Left renal cortex interstitium (tissue), 4 donors: ENCODE measurements at places on chromosomes 4 and X.

- no peak for DNase-seq
Measured at GRCh38 chrX:52277666-52278065, 91.2 kb upstream of the XAGE2 start.

DNA sequence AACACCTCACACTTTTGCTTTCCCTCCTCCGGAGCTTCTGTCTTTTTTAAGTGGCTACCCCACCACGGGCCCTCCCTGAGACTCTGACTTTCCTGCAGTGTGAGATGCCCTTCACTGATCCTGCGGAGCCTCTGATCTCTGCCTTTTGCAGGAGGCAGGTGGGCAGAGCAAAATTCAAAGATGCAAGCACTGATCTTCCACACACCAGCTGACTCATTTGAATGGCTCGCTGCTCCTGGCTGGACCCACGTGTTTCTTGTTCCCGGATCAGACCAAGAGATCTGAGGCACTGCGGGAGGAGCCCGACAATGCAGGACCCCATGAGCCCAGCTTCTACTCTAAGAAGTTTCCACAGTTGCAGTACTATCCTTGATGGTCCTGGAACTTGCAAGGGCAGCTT, 1607.9 kb upstream of the TENM3 start:
- DNase-seq, result no peak

GRCh38 chr4:183348706-183349659, 26.8 kb upstream of the CLDN24 start:
- DNase-seq, result no peak

DNA sequence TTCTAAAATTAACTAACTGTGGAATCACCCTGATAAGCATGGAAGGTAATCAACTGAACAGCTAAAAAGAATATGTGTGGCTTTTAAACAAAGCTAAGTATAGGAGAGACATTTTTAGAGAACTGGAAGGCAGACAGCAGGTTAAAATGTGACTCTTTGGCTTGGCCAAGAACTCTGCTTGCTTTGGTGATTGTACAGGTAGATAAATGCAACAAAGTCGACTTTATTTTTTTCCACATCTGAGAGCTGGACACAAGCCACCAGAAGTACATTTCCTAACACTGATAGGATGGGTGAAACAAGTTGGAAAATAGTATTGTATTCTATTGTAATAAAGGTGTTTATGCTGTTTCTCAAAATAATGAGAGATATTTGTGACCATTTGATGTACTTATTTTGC, 84.1 kb downstream of the RBMX2 start:
- DNase-seq, result no peak

DNA sequence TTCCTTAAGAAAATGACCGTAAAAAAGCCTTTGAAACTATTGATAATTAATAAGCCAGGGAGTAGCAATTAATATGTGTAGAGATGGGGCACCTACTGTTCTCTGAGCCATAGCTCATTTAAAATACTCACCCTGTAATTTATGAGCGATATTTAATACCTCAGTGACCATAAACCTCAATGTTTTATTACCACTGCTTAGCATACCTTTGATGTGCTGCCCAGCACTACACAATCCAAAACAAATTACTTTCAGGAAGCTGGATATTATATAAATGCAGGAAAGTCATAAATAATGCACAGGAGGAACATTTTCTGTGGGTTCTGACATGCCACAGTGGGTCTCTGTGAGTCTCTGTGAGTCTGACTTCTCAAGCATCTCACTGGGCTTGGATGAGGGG, 166.1 kb upstream of the RPL34 start:
- peak; percentile 43 for DNase-seq

DNA sequence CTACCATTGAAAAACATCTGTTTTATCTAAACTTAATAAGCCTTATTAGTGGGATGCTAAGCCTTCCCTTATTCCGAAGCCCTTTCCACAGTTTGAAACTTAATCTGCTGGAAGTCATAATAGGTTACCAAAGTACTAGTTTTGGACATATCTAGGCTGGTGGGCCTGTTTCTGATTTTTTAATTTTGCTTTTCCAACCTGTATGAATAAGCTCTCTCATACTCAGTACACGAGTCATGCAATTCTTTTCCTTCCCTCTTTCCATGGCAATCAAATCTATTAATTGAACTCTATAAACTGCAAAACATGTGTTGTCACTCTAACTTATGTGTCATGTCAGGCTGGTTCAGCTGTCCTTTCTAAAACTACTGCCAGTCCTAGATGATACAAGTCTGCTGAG, 91.0 kb downstream of the AMMECR1 start:
- DNase-seq, result no peak

- DNase-seq, result no peak
Measured at GRCh38 chr4:5165420-5166369, 114.4 kb downstream of the STK32B start.

- no peak for DNase-seq
Measured at GRCh38 chr4:108360754-108361445, 192.2 kb upstream of the LEF1 start.

DNA sequence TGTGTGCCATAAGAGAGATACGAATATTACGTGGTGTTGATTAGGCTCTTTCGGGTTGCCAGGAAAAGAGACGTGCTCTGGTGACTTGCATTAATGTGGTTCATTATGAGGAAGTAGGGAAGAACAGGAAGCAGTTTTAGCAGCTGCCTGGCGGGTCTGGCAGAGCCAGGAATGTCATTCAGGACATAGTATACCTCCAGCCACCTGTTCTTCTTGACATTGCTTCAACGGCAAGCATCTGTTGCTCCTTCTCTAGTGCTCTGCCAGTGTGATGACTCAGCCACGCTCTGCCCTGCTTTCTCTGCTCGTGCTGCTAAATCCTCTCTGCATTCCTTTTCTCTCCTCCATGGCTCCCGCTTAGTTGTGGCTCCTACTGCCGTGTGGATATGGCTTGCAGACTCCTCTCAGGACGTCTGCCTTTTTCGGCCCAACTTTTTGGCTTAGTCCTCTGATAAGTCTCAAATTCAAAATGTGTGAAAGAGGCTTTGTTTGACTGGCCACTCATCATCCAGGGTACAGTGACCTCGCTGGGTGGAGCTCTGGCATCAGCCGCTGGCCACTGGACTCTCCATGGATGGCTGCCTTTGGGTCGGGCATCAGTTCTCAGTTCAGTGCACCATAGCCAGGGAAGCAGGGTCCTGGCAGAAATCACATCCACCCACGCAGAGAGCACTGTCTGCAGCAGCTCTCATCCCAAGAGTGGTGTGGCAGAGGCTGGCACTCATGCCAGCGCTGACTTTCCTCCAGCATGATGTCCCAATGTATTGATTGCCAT, 89.3 kb upstream of the KLF3 start:
- DNase-seq, result no peak

- DNase-seq, result no peak
Measured at GRCh38 chr4:15779306-15779705, 1.2 kb downstream of the CD38 start.

DNA sequence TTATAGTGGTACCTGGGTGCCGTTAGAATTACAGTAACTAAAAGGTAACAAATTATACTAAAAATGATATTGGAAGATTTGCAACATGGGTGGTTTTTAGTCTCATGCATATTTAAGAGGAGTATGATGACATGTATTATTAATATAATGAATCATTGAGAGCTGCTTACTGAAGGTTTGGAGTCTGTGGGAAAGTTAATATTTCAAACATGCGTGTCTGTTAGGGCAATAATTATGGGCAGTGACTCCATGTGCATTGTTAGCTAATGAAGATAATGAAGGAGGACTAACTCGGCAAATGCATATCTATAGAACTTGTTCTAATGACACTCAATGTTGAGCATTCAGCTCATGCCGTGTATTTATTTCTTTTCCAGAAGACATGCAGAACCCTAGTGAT, 47.1 kb downstream of the MTHFD2L start:
- no peak for DNase-seq

DNA sequence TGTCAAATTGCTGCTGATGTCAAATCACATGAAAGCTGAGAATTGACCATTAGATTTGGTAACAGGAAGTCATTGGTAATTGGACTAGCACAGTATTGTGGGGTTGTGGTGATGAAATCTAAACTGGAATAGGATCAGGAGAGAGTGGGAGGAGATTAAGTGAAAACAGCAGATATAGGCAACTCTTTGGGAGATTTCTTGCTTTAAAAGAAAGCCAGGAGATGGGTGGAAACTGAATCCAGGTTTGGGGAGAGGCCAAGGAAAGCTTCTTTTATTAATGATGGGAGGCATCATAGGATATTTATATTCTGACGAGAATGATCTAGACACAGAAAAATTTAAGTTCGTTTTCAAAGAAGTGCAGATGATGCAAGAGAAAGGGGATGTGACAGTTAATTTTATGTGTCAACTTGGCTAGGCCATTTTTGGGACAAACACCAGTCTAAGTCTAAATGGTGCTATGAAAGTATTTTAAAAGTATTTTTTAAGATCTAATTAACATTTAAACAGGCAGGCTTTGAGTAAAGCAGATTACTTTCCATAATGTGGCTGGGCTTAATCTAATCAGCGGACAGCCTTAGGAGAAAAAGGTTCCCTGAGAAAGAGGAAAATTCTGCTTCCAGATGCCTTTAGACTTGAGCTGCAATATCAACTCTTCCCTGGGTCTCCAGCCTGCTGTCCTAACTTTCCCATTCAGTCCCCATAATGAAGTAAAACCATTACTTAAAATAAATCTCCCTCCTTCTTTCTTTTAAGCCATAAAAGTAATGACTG, 24.7 kb downstream of the SEC24D start:
- DNase-seq, result no peak

GRCh38 chr4:95304898-95305297, 243.9 kb downstream of the UNC5C start:
- DNase-seq, result no peak

DNA sequence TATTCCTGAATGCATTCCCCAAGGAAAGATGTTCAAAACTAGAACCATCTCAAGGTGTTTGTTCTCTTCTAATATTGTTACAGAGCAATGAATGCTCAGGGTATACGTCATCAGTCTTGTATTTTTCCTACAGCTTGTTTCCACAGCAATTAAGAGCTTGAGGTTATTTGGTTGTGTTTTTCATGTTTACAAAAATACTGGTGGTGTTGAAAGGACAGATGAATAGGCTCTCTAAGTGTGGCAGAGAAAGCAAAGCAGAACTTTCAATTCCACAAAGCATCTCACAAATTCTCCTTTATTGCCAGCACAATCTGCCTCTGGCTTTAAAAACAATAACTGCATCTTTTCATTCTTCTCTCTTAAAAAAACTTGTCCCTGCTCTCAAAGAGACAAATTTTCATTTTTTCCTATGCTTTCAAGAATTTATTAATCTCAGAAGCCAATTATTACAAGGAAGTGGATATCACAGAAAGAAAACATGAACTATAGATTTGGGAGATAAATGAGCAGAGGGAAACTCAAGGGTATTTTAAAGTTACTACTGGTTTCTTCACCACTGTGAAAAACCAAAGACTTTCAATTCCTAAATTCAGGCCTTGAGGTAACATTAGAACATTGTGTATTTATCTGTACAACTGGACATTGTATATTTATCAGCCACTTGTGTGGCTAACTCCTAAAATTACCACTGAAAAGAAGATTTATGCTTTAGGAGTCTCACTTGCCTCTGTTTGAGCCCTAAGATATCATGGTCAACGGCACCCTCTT, 49.2 kb downstream of the DDX53 start:
- no peak for DNase-seq

GRCh38 chr4:153547520-153547919, 81.4 kb downstream of the TMEM131L start:
- DNase-seq, result no peak

- DNase-seq, result no peak
Measured at GRCh38 chr4:164847016-164847415, 30.0 kb upstream of the APELA start.

- DNase-seq, result no peak
Measured at GRCh38 chrX:153644356-153645125, 2.5 kb upstream of the DUSP9 start.

- DNase-seq, result no peak
Measured at GRCh38 chr4:122879001-122879400, 43.4 kb downstream of the NUDT6 start.

DNA sequence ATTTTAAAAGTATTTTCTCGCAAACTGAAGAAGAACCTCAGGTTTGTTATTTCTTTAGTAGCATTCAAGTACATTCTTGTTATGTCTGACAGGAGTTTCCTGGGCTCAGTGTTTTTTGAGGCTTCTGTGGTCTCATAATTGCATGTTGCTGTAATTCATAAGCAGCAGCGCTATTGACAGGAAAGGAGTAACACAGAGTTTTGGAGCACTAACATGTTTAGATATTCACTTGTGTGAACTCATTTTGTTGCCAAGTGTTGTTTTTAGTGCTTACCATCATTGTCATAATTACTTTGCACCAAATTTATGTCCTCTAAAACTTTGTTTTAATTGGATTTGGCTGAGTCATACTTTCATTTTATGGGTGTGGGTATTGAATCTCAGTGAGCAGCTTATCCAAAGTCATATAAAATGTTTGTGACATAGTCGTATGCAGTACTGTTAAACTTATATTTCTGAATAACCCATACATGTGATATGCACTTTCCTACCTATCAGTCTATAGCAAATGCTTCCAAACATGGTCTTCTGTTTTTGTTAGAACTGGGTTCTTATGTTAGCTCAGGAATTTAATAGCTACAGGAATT, 358.7 kb upstream of the CTSO start:
- no peak for DNase-seq

GRCh38 chrX:35842674-35843073, 44.5 kb downstream of the MAGEB16 start:
- no peak for DNase-seq

- DNase-seq, result no peak
Measured at GRCh38 chr4:81827577-81828202, 356.0 kb upstream of the RASGEF1B start.

GRCh38 chr4:67055319-67055718, 490.0 kb downstream of the CENPC start:
- DNase-seq, result no peak

GRCh38 chr4:164706675-164707074, 47.3 kb upstream of the SMIM31 start:
- no peak for DNase-seq

GRCh38 chrX:127030016-127030748, 210.7 kb downstream of the PRR32 start:
- DNase-seq, result no peak

GRCh38 chr4:3700223-3700622, 66.0 kb upstream of the ADRA2C start:
- DNase-seq, result no peak

DNA sequence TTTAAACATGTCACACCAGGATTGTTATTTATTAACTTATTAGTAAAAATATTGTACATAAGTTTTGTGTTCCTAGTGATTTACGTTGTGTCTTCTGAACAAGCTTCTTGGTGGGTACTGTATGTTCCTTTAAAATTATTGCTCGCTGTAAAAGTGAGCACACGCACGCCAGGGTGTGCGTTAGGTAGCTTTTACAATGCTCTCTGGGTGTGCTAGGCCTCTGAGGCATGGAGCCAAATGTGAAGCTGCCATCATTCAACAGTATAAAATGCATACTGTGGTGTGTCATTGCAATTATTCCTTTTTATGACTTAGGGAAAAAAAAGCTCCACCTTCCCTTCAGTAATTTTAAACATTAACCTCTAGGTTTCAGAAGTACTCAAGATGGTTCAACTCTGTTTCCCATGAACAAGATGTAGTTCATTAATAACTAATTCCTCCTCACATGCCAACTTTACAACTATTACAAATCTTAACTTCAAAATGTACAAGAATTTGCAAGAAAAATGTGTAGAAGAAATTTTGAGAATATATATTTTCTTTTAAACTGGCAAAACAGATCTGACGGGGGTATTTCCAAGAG, 42.4 kb downstream of the ATOH1 start:
- DNase-seq, result no peak
